Common myeloid progenitor, CD34-positive (primary cell): ENCODE measurements at places on chromosomes 3 and 15.

DNA sequence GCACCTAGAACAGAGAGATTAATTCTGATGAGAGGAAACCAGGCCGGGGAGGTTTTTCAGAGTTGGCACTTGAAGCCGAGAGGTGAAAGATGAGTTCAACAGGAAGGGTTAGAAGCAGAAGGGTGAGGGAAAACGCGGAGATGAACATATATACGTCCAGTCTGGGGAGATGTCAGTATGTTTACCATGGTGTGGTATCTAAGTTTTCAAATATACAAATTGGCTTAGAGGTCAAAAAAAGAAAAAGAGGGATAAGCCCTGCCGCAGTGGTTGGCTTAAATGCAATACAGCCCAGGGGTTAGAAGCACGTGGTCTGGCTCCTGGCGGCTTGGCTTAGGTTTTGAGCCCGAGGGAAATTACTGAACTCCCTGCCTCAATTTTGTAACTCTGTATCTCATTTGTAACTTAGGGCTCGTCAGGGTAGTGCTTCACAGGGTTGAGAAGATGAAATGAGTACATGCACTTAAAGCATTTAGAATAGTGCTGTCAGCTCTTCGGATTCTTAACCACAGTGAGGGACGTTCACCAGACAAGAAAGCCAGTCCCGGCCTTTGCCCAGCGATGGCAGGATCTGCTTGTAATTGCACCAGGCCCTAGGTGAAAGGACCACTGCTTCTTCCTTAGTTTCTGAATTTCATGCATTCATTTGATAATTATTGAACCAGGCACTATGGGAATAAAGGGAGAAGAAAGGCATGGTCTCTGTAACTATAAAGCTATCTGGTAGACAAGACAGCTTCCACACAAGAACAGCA is 6.4 kb downstream of the HES1 start:
- DNase-seq = no peak

- no peak for DNase-seq
Measured at GRCh38 chr3:184241141-184241446, 7.7 kb downstream of the ALG3 start.

- DNase-seq = no peak
Measured at GRCh38 chr3:137242836-137243400, 285.1 kb downstream of the IL20RB start.

DNA sequence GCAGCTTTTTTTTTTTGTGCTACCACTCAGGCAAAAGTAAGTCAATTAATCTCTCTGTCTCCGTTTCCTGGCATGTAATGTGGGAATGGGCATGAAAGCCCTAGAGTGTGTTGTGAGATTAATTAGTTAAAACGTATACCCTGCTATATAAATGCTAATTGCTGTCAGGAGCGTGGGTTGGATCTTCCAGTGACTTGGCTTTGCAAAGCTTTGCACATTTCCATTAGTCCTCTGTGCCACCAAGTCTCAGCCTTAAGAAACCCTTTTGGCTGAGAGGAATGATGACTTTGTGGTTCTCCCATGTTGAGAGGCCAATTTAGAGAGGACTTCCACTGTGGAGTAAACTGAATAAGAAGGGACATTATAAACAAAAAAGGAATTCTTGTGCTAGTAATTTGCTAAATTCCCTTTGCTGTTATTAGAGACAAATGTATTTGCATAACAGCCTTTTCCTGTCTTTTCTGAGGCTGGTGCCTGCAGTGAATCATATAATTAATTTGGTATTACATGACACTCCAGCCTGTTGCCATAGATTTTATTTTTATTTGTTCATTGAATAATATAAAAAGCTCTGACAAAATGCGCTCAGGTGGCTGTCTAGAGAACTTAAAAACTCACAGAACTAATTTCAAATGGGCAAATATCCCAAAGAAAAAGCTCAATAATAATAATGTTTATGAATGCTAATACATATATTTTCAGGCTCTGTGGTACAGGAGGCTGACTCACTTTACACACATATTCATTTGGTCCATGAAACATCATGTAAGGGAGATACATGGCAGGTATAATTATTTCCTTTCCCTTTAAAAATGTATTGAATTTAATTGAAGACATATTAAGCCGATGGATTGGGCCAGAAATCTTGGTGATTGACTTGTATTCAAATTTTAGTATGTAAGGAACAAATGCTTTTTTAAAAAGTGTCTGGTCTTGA is 82.7 kb downstream of the IL1RAP start:
- DNase-seq = no peak

DNA sequence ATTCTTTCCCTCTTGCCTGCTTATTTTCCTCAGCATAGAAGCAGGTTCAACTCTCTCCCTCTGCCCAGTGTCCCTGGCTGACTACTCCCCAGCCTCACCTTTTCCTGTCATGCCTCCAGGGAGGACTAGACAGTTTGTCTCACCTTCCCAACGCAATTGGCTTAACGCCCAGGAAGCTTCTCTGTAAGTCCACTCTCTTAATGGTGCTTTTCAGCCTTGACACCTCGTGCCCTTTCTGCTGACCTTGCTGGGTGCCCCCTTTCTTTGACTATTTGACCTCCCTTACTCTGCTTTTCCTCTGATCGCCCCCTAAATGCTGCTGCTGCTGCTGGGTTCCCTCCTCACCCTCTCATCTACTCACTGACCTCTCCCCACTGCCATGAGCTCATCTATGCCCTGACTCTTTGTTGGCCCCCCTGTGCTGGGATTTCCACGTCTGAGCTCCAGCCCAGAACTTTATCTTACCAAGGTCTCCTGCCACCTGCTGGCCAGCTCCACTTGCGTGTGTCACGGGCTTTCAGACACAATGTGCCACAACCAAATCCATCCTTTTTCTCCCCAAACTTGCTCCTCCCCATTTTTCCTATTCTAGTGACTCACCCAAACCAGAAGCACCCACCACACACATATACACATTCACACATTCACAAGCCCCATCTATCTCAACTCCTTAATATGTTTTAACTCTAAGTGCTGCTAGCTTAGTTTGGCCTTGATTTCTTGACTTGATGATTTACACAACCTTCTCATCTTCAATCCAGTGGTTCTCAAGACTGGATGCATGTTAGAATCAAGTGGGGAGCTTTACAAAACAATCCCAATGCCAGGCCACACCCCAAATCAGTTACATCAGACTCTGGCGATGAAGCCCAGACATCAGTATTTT is 16.6 kb downstream of the EPB42 start:
- DNase-seq = peak; percentile 77

DNA sequence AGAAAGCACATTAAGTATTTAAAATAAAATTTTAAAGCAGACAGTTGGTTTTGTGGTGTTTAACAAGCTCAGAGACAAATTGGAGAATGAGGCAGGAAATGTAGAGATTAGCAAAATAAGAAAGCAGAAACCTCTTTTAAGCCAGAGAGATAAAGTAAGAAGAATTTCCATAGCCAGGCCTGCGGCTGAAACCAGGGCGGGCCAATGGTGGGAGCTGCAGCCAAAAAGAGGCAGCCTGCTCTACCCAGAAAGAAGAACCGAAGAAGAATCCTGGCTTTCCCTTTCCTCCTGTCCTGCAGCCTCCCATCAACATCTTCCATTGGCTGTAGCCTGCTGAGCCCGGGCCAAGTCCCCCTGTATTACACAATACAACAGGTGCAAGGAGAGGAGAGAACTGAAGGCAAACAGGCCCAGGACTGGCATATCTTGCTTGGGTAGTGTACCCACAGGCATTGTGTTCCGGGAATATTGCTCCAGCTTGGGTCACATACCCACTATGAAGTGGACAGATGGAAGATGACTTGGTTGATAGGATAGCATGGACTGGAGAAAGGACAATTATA is 11.5 kb upstream of the TFG start:
- no peak for DNase-seq

GRCh38 chr3:7650466-7650865 is 789.6 kb downstream of the GRM7 start:
- DNase-seq = no peak

DNA sequence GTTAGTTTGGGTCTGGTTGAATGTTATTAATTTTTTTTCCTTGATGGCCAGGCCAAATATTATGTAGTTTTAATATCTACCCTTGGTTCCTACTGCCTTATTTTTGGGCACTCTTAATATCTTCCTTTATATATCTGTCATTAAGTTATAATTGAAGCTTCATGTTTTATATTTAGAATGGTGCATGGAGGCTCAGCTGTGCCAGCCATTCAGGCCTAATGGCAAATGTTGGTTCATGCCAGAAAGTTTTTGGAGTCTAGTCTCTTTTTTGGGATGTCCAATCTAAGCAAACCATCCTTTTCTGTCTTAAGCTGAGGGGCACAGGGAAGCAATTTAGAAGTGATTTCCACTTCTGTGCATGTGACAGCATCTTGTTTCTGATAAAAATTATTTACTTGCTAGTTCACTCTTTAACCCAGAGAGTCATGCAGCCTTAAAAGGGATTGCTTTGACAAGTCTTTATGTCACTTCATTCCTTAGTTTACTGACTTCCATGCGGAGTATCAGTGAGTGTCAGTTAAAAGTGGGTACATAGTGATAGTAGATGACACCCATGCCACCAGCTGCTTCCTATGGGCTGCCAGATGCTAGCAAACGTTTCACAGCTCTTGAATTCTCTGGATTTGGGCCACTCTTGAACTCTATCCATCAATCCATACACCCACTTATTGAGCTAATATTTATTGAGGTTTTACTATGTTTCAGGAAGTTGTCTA is 33.0 kb downstream of the MITF start:
- DNase-seq = no peak

- DNase-seq = no peak
Measured at GRCh38 chr15:49507261-49507660, 84.2 kb downstream of the FGF7 start.

DNA sequence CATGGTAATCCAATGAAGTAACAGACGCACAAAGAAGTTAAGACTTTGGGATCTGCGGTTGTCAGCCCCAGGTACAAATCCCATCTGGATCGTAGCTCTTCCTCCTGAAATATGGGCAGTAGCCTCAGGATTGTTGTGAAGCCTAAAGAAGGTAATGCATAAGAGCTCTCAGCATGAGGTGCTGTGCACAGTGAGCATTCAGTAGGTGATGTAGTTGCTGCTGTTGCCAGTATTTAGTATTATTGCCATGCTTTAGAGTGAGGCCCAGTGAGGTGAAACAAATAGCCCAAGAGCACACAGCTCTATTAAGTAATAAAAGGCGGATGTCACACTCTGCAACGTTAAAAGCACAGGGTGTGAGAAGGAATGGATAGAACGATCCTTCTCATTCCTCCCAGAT is 225.7 kb downstream of the GABRG3 start:
- DNase-seq = no peak

DNA sequence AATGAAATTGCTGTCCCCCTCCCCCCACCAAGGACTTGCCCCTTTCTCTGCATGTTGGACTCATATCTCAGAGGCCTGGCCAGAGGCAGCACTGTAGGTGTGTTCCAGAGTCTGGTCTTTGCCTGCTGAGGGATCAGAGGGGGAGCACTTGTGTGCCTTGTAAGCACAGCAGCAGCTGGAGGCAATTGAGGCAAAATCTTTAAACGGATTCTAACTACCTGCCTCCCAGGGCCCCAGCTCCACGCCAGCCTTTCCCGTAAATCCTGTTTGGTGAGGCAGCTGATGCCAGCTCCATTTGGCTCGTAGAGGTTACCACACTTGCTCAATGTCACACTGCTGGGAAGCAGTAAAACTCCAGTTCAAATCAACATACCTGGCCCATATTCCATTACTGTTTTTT is 2.3 kb upstream of the IDH2 start:
- no peak for DNase-seq

- DNase-seq = no peak
Measured at GRCh38 chr15:39088156-39088555, 492.7 kb upstream of the THBS1 start.

GRCh38 chr3:45127130-45127822 is 18.9 kb downstream of the CDCP1 start:
- DNase-seq = no peak

DNA sequence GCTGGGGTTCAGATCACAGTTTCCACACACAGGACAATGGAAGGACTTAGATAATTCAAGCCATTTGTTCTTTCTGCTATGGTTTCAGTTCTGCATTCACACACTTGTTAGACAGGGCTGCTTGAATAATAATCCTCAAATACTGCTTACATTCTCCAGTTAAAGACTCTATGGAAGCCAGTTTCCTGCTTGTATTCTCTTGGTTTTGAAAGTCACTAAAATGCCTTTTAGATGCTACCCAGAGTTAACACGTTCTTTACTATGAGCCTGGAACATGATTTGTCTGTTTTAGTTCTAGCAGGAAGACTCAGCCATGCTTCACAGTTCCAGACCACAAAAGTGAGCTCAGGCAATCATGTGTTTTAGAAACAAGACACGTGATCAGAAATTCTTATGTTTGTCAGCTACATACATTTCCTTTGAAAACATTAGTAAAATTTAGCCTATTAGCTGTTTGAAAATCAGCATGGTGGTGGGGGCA is 152.4 kb downstream of the LEKR1 start:
- peak; percentile 5 for DNase-seq

- DNase-seq = no peak
Measured at GRCh38 chr15:68412218-68412617, 19.7 kb downstream of the ITGA11 start.

- no peak for DNase-seq
Measured at GRCh38 chr3:129000742-129001100, 383 bp upstream of the EFCC1 start.

DNA sequence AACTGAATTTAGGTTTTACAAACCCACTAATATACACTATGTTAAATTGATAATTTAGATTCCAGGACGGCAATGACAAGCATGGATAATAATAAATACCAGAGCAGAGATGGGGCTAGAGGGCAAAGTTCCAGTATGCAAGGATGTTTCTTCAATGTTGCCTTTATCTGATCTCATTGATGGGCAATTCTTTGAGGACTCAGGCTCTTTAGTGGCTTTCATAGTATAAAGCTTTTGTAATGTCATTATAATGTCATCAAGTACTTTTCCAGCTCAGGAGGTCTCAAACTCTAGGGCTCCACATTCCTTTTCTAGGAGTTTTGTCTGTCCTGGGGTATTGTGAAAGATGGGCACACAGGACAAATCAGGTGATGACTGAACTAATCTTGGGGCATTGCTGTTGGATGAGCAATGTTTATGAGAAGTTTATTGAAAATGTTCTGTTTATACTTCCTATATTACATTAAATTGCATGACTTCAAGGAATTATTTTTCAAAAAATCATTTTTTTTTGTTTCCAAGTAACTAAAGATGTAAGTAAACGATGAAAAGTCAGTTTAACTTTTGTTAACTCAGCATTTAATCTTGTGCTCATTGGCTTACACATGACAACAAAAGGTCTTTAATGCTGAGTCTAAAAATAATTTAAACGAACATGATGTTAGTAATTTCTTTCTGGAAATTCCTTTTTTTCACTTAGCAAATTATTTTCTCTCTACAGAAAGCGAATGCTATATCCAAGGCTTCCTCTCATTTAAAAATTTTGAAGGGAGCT is 116.4 kb downstream of the OXSM start:
- no peak for DNase-seq

GRCh38 chr3:107512108-107512507 is 10.7 kb upstream of the BBX start:
- no peak for DNase-seq

DNA sequence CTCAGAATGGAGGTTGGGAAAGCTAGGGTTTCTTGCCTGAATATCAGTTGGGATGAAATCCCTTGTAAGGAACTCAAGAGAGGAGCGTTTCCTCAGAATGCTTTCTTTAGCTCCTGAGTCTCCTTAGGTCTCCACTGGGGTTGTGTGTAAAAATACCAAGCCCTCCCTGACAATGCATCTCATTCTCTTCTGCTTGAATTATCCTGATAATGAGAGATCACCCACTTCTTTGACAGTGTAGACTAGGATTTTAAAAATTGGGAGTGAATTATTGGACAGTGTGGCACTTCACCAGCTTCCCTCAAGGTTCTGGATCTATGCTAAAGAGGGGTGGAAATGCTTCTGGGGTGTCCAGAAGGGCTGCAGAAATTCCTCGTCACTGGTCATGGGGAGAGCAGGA is 41.8 kb upstream of the POLG start:
- no peak for DNase-seq
